CD4-positive, alpha-beta T cell treated with Interferon gamma for 1 hour (primary cell): ENCODE measurements at places on chromosomes 3 and 15.

- no peak for DNase-seq
These were observed 174.9 kb downstream of the TNIK start for GRCh38 chr3:171285287-171285686.

DNA sequence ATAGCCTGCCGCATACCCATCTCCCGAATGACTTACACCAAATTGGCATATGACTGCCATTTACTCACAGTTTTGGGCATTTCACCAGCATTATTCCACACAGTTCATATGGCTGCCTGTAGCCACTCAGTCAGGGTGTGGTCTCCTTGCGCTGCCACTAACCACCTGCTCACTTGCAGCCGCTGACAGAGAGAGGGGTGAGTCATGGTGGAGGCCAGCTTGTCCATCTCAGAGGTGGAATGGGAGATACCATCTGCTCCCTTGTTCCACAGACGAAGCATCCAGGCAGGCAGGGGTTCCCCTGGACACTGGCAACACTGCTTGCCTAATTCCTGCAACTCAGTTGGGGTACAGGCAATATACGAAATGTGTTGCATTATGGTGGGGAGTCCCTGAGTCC, 15.6 kb downstream of the CCRL2 start:
- no peak for DNase-seq

DNA sequence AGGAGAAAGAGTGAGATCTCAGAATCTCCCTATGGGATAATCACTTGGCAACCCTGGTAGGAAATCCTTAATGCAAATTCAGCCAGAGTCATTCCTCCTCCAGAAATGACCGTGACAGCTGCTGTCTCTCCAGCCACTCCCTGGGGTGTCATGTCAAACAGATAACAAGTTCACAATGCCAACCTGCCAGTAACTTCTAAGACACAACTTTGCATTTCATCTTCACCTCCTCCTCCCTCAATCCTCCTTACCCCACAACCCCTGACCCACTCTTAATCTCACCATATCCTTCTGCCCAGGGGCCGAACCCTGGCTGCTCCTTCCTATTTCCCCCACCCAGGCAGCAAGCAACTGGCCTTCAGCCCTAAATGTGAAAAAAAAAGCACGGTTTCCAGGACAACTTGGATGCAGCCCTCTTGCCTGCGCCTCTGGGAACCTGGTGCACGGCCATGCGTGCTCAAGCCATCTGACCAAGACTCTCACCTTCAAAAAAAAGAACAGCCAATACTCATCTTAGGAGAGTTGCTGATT, 166.0 kb downstream of the NTRK3 start:
- DNase-seq = no peak

GRCh38 chr15:81002009-81002330, 1.2 kb downstream of the TLNRD1 start:
- DNase-seq = no peak

DNA sequence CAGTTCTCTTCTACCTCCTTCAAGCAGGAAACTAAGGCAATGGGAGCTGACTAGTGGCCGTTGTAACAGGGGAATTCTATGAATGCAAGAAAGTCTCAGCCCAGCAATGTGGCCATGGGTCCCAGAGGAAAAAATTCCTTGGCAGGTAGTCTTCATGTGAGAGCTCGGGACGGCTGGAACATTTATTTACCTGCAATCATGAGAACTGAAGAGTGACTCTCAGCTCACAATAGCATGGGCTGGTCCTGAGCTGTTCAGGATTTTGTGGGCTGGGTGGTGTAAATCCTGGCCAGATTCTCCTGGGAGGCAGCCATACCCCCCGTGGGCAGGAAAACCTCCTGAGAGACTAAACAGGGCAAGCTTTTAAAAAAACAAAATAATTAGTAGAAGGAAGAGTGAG, 330.3 kb upstream of the CTNNB1 start:
- no peak for DNase-seq

GRCh38 chr3:62835554-62836236, 39.5 kb downstream of the CADPS start:
- DNase-seq = no peak

DNA sequence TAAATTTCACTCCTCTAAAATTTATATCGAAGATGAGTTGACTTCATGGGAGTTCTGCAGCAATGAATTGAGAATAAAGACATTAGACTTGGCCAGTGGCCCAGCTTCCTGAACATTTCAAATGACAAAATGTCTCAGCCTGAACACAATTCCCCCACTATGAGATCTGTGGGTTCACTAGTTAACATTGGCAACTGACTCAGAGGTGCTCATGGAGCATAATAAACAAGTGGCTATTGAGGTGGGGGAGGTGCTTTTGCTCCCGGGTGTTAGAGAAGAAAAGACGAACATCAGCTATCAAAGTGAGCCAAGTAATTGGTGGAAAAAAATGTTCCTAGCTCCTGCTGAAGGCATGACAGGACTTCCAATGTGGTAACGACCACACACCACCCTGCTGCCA, 6.3 kb downstream of the ATP13A4 start:
- DNase-seq = no peak

- DNase-seq = no peak
These were observed 146.5 kb upstream of the MEIS2 start for GRCh38 chr15:37246856-37247255.

DNA sequence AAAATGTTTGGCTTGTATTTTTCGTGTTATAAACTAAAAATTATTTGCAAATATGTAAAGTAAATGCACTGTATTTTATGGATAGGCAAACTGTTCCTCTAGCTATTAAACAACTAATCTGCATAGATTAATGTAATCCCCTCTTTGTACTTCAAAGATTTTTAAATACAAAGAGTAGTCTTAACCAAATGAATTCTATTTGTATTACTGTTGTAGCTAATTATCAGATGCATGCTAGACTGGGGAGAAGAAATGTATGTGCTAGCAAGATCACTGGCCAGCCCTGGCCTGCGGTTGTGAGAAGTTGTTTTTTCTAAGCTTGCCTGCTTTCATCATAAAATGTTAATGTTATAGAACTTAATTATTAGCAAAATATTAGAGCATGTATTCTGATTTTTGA, 92.6 kb downstream of the STT3B start:
- no peak for DNase-seq

DNA sequence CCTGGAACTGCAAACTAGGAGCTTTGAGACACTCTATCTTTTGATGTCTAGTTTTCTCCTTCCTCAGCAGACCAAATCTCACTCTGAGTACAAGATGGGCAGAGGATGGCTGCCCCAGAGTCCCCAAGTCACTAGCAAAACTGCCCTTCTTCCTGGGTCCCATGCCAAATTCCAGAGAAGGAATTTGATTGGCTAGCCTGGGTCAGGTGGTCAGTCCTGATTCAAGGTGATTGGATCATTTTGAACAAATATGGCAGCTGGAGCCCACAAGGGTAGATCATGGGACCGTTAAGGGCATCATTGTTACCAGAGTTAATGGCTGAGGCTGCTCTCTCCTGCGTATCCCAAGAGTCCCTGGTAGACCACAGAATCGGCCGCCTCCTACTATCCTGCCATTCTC, 21.7 kb downstream of the SLC6A1 start:
- no peak for DNase-seq

DNA sequence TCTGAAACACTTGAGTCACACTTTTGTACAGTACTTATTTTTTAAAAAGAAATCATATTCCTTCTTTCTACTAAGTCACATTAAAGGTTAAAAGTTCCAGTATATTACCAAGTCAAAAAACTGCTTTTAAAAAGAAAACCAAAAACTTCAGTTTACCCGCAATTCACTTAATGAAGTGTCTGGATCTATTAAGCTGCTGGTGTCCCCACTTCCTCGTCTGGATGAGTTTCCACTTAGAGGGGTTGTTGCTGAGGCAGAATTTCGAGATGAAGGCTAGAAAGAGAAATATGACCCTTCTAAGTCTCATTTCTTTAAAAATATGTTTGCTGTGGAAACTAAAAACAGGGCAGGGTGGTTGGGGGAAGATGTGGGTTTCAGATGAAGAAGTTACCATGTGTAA, 79.7 kb downstream of the LRRFIP2 start:
- no peak for DNase-seq

DNA sequence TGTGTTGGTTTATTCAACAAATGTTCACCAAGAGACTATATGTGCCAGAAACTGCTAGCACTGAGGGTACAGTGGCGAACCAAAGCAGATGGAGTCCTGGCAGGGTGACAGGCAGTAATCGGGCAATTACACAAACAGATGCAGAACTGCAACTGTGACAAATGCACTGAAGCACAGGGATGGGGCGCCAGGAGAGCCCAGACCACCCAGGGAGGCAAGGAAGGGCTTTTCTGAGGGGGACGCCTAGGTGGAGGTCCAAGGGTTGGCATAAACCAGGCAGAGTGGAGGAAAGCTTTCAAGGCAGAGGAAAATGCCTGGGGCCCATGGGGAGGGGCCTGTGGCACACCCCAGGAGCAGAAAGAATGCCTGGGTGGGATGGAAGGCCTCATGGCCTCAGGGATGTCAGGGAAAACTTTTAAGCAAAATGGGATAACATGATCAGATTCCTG, 5.5 kb downstream of the DIS3L start:
- no peak for DNase-seq

GRCh38 chr3:29324180-29324651, 43.3 kb downstream of the RBMS3 start:
- no peak for DNase-seq

GRCh38 chr15:80620931-80621330, 74.2 kb upstream of the ABHD17C start:
- DNase-seq = no peak

DNA sequence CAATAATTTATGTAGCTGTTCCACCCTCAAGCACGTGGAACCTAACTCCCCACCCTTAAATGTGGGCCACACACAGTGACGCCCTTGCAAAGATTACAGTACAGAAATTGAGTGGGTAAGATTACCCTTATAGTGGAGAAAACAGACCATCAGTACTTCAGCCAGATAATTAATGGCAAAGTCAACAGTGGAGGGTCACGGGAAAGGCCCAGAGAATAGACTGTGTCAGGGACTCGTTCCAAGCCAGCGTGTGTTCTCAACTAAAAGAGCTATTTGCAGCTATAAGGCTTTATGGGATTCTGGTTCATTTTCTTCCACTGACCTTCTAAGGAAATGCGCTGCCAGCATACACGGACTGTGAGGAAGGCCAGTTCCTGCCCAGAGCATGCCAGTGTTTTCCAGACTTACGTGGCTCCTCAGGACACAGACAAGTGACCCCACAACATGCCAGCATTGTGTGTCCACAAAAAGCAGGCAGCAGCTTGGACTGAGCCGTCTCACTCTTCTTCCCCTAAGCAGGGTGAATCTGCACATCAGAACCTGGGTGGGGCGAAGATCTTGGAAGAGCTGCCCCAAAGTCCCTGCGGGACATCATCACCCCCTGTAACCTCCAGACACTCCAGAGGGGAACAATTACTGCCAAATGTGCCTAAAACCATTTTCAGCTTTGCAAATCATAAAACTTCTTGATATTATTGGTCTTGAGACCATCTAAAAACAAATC, 428.5 kb downstream of the OCA2 start:
- DNase-seq = no peak

GRCh38 chr3:31331278-31331677, 201.4 kb upstream of the STT3B start:
- no peak for DNase-seq

GRCh38 chr15:68333775-68334470, 56.4 kb downstream of the FEM1B start:
- no peak for DNase-seq

GRCh38 chr15:49686599-49686998, 65.8 kb downstream of the DTWD1 start:
- no peak for DNase-seq
